Forelimb muscle (tissue), 1 donor: ENCODE measurements at places on chromosomes 13 and 19.
A peak's percentile ranks its signal among the peaks of the same experiment; 100 is the strongest.

DNA sequence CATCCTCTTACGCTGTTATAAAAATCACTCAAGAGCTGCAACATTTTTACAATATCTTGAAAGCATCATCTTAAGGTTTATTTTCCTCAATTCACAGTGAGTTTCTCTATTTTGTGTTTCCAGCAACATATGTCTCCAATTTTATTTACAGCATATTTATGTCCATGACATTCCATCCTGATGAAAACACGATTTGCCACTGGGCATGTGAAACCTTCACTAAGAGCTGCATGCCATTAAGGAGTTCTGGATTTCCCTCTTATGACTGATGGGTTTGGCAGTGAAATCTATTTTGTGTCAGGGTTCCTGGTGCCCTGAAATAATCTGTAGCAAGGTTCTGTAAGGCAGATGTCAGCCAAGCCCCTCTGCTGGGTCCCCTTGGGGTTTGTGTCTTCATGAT lies 527.6 kb upstream of the KLF12 start:
- no peak for DNase-seq

DNA sequence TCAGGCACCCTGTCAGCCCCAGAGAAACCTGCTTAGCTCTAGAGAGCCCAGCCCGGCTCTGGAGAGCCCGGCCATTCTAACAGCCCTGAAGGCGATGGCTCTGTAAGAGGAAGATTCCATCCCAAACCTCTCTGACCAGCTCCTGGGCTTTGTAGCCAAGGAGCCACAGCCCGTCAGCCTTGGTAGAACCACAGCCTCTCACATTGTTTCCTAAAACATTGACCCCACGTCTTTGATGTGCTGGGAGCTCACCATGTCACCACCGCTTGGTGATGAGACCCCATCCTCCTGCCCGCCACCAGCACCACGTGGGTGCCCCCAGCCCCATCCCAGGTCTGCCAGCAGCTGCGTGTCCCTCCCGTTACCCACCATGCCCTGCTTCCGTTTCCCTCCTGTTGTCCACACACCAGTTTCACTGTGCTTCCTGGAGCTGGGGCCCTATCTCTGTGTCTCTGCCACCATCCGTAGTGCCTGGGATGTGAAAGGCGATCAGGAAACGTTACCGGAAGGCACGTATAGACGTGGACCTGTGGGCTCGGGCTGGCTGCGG lies 94.2 kb upstream of the MCF2L start:
- no peak for DNase-seq

- DNase-seq = no peak
These were observed 11.6 kb downstream of the KLK4 start for GRCh38 chr19:50899569-50899968.

GRCh38 chr19:10290876-10291553 lies 1.3 kb downstream of the ICAM5 start:
- DNase-seq = no peak

- DNase-seq = peak; percentile 76
These were observed 20.0 kb upstream of the ZDHHC20 start for GRCh38 chr13:21478881-21479808.

- DNase-seq = no peak
These were observed 579.0 kb downstream of the UQCRFS1 start for GRCh38 chr19:28634019-28634328.

DNA sequence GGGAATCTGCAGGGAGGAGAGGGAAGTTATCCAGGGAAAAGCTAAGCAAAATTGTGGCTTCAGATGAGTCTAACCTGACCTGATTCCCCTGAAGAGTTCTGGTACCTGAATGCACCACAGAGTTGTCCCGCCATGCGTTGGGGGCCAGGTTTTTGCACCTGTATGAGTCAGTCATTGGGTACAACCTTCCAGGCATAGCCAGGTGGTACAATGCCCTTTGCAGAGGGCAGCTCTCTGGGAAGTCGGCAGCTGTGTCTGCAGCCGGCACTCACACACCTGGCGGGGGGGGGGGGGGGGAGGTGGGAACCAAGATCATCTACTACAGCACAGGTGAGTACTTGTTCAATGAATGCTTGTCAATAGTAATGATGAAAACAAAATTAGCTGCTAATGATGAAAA lies 52.5 kb upstream of the GTF3A start:
- DNase-seq = no peak

DNA sequence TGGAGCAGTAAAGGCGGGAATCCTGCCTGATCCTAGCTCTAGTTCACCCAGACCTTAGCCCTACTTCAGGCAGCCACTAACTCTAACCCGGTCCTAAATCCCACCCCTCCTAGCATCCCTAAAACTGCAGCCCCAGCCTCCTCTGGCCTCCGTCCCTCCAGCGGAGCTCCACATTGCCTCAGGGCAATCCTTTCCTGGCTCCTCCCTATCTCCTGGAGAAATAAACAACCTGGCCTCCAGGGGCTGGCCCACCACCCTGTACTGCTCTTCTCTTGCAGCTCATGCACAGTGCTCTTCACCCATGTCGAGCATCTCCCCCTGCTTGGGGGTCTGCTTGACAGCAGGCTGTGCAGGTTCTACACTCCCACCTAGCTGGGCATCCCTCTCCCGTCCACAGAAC lies 6.7 kb downstream of the POU2F2 start:
- DNase-seq = no peak

DNA sequence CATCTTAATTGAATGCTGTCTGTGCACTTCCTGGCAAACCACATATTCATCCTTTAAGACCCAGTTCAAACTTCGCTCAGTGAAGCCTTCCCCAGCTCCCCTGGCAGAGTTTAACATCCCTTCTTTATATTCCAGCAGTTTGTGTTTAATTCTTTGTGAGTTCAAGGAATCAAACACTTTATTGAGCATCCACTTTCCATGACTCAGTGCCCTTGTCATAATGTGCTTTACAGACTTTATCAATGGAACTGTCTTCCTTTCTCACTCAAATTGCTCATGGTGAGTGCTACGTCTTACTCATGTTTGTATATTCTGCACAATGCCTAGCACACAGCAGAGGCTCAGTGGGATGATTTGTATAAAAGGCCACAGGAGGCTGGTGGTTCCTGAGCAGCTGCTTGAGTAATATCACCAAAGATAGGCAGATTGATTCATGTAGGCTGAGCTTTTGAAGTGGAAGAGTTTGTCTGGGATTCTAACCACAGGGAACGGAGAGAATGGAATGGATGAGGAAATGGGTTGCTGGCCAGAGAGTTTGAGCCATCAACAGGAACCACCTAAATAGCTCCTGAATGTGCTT lies 44.2 kb downstream of the SERTM1 start:
- DNase-seq = no peak

DNA sequence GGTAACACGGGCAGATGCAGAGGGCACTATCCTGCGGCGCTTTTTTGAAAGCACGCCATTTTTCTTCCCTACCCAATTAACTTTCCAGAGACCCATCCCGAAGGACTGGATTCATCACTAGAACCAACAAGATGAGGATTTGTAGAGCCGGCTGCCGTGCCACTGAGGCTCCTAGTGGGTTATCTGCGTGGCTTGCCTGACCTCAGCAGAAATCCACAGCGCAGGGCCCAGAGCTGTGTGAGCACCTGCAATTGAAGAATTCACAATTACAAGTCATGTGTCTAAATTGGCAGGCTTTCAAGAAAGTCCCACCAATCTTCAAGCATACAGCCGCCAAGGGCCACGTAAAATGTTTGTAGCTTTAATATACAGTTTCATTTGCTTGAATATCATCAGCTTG lies 75.5 kb downstream of the ALOX5AP start:
- no peak for DNase-seq

GRCh38 chr19:32881766-32882165 lies 12.2 kb upstream of the SLC7A9 start:
- DNase-seq = no peak

GRCh38 chr19:48614436-48615230 lies at the start of gene FAM83E:
Gene FAM83E (minus strand): TSS chr19:48615076. CDS start chr19:48613372, 1,704 bp downstream.
- no peak for DNase-seq

GRCh38 chr19:41341669-41342490 lies 11.8 kb downstream of the TGFB1 start:
- no peak for DNase-seq

- no peak for DNase-seq
These were observed 11.8 kb downstream of the STK11 start for GRCh38 chr19:1217366-1217765.

DNA sequence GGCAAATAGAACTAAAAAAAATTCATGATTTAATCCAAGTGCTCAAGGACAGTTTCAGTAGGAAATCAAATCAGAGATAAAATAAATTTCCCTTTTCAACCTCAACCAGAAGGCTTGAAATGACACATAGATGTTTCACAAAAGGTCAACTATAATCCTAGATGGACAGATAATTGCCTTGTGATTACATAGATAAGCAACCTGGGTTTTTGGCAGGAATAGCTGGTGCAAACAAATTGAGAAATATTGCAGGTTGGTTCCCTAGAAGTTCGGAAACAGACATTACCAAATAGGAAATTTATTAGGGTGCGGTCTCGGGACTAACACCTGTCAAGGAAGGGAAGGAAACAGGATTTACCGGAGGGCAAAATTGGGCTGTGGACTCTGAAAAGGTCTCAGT lies 497.5 kb downstream of the COG6 start:
- DNase-seq = no peak
